ENCODE measurements at places on chromosomes 2 and 18. TPM values are rescaled to one million over a fixed set of nuclear protein-coding genes. Genes with fewer than 3 reads are reported as not detected.

Gene HJURP
- 9.4 TPM for total RNA-seq

Gene SPAST
- 32.7 TPM for total RNA-seq

Gene CACNB4
- total RNA-seq = 1.2 TPM

Gene CCT7
- total RNA-seq = 280 TPM

Gene ATP5MC3
- 82.3 TPM for total RNA-seq

All from smooth muscle cell of the umbilical artery (primary cell).